ENCODE measurements at places on chromosomes 16 and 17.

DNA sequence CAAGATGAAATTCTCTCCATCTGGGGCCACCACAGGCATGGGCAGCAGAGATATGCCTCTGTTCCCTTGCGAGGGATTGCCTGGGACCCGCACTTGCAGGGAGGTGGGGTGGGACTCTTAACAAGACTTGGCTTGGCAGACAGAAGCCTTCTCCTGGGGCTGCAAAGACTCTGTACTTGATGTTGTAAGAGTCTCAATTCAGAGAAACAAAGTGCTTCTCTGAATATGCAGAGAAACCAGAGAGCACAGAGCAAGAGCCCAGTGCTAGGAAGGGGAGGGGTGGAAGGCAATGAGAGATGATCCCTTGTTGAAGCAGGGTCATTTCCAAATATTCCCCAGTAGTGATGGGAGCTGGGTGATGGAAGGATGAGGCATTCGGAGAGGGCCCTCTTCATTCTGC lies 2.2 kb downstream of the MMP28 start:
- no peak for DNase-seq

DNA sequence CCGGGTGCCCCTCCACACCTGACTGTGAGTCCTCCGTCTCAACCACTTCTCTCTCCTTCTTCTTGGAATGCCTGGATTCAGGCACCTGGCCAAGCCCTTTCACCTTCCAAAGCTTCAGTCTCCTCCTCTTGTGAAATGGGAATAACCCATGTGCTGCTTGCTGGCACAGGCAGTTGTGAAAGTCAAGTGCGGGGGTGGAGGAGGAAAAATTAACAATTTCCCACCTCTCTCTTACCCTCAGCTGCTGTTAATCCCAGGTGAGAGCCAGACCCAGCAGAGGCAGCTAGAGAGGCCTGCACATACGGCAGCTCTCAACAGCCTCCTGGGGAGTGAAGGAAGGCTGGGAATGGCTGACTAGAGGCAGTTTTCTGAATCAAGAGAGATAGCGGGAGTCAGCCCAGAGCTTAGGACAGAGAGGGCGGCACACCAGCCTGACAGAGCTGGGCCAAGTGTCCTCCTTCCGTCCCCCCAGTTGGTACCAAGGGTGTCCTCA lies 77.9 kb upstream of the LGALS9 start:
- DNase-seq: no peak

GRCh38 chr16:56744996-56745640 lies 15.2 kb downstream of the NUP93 start:
- DNase-seq: no peak

DNA sequence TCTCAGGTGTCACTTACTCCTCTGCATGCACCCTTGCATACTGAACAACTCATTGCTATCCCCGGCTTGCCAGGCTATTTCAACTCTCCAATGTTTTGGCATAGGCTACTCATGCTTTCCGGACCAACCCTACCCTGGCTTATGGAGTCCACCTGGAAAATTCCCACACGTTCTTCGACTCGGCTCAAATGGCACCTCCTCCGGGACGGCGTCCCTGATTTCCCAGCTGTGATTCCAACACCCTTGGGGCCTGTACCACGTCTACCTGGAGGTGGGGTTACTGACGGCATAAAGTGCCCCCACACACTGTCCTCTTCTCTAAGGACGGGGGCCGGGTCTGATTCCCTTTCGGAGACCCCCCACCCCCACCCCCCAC lies 498 bp downstream of the SMYD4 start:
- DNase-seq: no peak

- DNase-seq: no peak
Observed at GRCh38 chr16:72286936-72287620, 115.1 kb upstream of the PMFBP1 start.

GRCh38 chr16:22296225-22297113 lies 740 bp upstream of the POLR3E start:
- no peak for DNase-seq

- DNase-seq: no peak
Observed at GRCh38 chr17:2947996-2948550, 115.3 kb downstream of the OR1D5 start.

- DNase-seq: no peak
Observed at GRCh38 chr17:39360537-39360936, 40.9 kb downstream of the FBXL20 start.

GRCh38 chr16:55470533-55471371 lies 8.2 kb upstream of the MMP2 start:
- DNase-seq: no peak

DNA sequence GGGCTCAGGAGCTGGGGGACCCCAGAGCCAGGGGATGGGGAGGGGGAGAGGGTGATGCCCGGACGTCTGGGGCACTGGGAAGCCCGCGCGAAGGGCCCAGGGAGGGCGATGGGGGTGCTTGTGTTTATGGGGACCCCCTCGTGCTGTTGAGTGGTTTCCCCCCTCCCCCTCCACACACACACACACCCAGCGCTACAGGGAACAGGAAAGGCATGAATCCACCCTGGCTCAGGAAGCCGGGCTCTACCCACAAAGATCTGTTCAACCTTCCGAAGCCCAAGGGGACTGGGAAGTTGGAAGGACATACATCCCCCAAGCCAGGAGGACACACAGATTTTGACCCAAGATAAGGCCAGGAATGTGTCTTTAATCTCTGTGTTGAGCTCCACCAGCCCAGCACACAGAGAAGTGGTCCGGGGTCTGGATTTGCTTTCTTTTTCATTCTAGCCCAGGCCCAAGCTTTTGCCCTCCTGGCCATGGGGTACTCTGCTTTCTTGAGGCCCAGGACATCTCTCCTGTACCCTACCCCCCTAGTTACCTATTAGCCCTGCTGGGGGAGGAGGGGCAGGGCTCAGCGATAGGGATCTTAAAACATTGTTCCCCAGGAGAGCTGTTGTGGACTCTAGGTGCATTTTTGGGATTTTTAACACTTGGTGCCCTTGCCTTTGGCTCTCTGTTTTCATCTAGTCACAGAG lies 1.2 kb downstream of the UBALD2 start:
- no peak for DNase-seq
